MM.1S (cell line): ENCODE measurements at places on chromosomes 6 and 20.

GRCh38 chr6:87279196-87279595, 43.2 kb upstream of the SMIM8 start:
- DNase-seq = no peak

GRCh38 chr6:70537266-70537665, 29.5 kb upstream of the SDHAF4 start:
- DNase-seq = no peak

DNA sequence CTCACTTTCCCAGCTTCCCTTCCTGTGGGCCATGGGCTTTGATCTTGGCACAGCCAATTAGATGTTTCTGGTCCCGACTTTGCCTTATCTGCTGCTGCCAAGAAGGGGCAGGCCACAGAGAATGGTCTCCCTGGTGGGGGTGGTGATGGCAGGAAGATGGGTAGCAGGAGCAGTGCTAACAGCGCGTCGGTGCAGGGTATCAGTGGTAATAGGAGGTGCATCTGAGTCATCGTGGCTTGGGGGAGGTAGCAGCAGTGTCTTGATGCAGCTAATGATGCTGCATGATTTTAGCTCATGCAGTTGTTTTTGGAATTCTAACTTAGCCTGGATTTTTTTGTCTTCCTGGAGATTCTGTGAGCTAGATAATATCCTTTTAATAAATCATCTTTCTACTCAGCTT, 18.9 kb upstream of the MAS1 start:
- no peak for DNase-seq

GRCh38 chr6:3318226-3318625, 59.5 kb downstream of the PSMG4 start:
- no peak for DNase-seq

GRCh38 chr20:36572701-36573102, 695 bp upstream of the TGIF2 start:
- DNase-seq = no peak

GRCh38 chr20:23541330-23541729, 27.0 kb downstream of the CST9L start:
- no peak for DNase-seq

GRCh38 chr20:25038591-25039015, 19.3 kb downstream of the ACSS1 start:
- no peak for DNase-seq

DNA sequence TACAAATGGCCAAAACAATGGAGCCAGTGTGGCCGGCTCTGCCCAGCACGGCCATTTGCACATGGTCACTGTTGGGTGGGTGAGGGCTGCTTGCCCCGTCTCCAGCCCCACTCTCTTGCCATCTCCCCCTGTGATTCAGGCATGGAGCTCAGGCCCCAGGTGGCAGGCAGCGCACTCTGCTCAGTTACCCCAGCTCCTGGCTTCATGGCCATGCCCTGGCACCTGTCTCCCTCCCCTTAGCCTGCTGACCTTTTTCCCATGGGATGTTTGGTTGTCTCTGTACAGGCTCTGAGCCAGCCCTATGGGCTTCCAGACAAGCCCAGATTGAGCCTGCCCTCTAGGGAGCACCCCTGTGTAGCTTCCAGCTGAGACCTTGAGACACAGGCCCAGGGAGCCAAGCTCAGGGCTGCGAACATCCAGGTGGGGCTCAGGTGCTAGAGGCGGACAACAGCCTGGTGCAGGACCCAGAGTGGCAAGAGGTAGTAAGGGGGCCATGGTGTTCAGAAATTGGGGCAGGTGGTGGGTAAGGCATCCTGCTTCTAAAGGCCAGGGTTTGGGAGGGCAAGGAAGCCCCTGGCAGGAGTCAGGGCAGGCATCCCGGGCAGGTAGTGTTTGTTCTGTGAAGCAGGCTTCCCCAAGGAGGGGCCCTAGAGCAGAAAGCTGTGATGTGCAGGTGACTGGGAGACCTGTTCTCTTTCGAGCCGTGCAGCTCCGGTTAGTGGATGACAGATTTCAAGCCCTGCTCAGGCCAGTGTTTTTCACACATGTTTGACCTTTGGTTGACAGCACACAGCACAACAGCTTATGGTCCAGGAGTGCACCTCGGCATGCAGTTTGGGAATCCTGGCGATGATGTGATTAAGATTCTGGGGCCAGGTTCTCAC, 17.7 kb downstream of the SYNJ2 start:
- no peak for DNase-seq

GRCh38 chr6:18429655-18430297, 42.6 kb downstream of the RNF144B start:
- DNase-seq = no peak

- DNase-seq = peak; percentile 96
Observed at GRCh38 chr6:93419304-93420162, at the start of gene EPHA7. Gene EPHA7, minus strand, starts transcription at chr6:93419559. Its CDS starts 218 bp downstream, at chr6:93419341.

DNA sequence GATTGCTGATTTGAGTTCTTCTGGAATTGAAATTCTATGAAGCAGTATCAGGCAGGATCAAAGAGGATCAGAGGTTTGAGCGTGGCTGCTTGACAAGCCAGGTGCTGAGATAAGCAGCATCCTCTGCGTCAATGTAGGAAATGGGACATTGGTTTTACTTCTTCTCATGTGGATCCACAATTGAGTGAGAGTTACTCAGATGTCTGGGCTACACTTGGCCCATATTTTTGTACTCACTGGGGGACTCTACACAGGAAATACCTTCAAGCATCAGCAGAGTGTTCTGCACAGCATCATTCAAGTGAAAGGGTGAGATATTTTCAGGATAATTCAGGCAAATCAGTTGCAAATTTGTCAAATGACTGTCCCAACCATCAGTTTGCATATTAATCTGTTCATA, 613.9 kb upstream of the ARID1B start:
- no peak for DNase-seq
